ENCODE measurements at places on chromosomes 6 and 20.

- DNase-seq = no peak
These were observed 156.9 kb downstream of the MAFB start for GRCh38 chr20:40532103-40532502.

GRCh38 chr6:72748759-72749158 lies 126.9 kb downstream of the KCNQ5 start:
- DNase-seq = no peak

GRCh38 chr20:54200487-54201267 lies 7.2 kb upstream of the PFDN4 start:
- DNase-seq = no peak

DNA sequence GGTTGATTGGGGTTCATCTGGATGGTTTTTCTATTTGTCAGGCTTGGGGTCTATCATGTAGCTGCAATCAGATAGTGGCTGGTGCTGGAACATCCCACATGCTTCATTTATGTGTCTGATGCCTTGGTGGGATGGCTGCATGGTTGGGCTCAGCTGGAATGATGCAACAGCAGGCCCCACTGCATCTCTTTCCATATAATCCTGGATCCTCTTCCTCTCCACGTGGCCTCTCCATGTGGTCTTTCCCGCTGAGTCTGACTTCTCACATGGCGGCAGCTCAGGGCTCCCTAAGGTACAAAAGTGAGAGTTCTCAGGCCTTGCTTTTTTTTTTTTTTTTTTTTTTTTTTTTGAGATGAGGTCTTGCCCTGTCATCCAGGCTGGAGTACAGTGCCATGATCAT lies 65.0 kb upstream of the SUPT3H start:
- no peak for DNase-seq

DNA sequence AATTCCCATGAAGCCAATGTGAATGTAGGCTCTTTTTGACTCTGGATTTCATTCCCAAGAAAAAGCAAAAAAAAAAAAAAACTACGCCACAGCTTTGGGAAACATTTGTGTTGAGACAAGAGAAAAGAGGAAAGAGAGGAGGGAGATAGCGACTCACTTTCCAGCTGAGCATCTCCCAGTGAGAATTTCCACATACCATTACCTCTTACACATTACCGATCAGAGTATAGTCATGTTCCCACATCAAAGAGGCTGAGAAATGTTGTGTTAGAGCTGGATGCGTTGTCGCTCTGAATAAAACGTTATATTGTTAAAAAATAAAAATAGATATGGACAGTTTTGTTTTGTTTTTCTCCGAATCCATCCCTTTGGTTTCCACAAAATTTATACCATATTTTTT lies 1019.3 kb upstream of the ADGRB3 start:
- no peak for DNase-seq

DNA sequence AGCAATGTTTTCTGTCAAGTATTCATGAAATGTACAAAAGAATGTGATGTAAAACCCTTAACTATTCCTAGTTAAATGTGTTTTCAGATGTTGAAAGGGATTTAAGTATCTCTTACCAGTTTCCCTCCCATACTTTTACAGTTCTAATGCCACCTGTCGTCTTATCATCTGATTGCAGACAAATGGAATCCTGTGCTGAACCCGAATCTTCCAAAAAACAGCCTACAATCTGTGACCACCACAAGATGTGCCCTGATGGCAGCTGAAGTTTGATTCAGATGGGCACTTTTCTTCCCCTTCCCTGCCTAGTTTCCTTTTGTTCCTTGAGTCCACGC lies 1.9 kb downstream of the TOMM6 start:
- no peak for DNase-seq

GRCh38 chr6:168574075-168574698 lies 133.2 kb downstream of the SMOC2 start:
- DNase-seq = no peak

GRCh38 chr6:16425881-16426615 lies 187.7 kb downstream of the GMPR start:
- DNase-seq = no peak

- no peak for DNase-seq
These were observed 19.4 kb upstream of the SDHAF4 start for GRCh38 chr6:70547313-70547712.

- DNase-seq = no peak
These were observed 12.5 kb downstream of the ENTPD6 start for GRCh38 chr20:25207960-25208534.

DNA sequence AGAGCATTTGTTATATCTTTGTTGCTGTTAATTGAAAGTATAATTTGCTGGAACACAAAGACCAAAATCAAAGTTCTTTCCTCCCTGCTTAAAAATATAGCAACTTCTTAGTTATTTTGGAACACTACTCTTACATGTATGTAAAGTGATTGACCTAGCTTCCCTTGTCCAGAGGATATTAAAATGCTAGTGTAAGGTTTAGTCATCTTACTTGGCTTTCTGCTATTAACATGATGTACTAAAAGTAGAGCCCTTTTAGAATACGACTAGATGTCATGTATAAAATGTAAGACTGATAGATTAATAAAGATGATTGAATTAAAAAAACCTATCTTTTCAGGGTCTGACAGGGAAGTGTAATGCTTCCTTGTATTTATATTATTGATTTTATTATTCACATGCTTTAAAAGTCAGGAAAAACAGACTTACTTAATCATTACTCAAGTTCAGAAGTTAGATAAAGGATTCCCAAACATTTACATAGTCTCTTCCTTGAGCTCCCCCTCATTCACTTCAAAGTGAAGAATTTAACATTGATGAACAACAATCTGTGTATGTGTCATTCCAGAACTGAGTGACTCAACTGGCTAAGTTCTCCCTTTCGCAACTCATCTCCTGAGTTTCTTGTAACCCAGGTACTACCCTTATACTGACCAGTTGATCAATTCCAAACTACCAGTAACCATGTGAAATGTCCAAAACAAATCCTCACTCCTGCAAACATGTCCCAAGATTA lies 50.9 kb downstream of the BTBD9 start:
- DNase-seq = no peak

DNA sequence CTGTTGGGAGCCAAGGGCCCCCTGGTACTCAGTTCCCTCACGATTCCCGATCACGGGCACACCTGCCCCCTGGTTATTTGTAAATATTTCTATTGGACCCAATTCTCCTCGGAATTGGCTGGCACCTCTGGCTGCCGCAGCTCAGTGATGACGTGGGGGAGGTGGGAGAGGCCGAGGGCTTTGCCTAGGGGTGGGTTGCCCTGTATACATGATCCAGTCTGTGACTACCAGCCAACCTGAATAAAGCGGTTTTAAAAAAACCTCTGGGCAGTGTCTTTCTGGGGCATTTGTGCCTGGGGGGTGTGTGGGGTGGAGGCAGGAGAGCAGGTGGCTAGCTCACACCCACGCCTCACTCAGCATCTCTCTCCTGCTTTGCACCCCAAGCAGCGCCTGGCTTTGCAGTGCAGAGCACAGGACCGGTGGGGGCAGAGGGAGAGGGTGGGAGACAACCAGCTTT lies 42.2 kb downstream of the VSTM2L start:
- DNase-seq = no peak

- DNase-seq = no peak
These were observed 80.8 kb upstream of the RBM24 start for GRCh38 chr6:17200395-17200794.

- no peak for DNase-seq
These were observed 62.7 kb downstream of the SLX4IP start for GRCh38 chr20:10497791-10498190.

DNA sequence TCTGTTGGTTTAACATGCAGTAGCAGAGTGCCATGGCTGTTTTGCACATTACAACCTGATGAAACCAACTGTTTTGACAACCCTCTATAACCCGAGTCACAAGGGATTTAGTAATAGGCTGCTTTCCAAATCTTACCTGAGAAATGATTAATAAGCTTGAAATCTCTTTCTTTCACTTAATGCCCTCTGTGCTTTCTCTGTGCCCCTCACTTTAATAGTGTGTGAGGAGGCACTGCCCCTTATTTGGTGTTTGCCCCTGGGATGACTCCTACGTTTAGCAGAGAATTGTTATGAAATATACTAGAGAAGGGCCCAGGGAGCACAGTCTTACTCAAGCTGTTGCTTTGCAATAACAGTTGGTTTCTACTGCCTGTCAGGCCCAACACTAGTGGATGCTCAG lies 31.0 kb upstream of the PTCHD4 start:
- DNase-seq = no peak

DNA sequence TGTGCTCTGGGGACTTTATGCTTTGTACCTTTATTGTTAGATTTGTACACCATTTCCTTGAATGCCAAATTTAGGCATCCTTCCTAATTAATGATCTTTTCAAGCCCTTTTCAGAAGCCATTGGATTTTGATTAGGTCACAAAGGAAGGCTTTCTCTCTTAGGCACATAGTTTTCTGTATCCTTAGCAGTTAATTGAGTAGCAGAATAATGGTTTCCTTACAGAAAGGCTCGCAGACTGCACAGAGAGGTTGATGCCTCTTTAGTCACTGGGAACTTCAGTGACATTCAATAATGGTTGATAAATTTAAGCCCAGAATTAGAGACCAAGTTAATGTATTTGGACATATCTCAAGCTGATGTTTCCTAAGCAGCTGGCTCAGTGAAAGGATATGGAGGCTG lies 139.1 kb upstream of the VGLL2 start:
- no peak for DNase-seq

DNA sequence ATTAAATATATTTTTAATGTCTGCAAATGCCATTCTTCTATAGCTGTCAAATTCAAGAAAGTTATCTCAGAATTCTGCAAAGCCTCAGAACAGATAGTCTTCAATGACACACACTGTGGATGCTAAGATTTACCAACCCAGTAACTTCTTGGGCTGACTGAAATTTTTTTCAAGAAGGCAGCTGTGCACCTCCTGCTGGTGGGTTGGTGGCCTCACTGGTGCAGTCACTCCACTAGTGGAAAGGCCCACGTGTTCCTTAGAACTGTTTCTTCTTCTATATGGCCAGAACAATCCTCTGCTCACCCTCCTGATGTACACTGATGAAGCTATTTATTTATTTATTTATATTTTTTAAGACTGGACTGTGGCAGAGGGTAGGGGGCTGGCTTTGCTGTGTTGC lies 28.1 kb upstream of the MTCL3 start:
- DNase-seq = no peak

DNA sequence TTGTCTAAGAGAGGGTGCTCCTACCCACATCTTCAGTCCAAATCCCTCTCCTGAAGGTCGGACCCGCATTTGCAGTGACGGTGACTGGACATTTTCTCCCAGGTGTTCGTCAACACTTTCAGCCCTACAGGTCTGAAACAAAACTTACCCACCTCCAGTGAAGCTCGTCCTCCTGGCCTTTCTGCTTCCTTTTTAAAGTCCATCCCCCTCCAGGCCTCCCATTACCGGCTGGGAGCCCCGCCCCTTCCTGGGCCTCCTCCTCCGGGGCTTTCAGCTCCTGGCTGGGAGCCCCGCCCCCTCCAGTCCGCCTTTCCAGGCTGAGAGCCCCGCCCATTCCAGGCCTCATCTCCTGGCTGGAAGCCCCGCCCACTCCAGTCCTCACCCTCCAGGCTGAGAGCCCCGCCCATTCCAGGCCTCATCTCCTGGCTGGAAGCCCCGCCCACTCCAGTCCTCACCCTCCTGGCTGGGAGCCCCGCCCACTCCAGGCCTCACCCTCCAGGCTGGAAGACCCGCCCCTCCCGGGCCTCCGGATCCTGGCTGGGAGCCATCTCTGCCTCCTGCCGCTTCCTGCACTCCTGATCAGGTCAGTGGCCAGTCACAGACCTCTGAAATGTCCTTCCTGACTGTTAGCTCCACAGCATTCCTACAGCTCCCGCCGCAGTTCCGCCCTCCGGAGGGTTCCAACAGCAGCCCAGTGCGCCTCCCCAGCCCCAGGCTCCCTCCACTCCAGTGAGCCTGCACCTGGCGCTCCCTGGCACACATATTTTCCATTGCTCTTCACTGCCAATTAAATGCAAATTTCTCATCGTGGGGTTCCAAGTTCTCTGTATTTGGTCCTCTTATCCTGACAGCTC lies 98.5 kb downstream of the LY86 start:
- no peak for DNase-seq

GRCh38 chr20:1940581-1940980 lies 45.4 kb downstream of the SIRPA start:
- no peak for DNase-seq

DNA sequence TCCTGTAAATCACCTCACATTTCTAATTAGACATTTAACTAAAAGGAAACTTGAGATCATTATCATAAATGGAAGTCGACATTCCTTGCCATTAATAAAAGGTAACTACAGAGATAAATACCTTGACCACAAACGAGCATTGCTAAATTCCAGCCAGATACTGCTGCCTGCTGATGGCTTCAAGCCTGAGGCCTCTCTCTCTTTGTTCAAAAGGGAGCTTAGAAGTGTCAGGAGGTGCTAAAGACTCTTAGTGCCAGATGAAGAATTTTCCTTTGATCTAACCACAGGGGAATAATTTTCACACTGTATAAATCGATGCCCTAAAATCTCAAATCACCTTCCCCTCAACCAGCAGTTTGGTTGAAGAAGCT lies 248.2 kb upstream of the PMEPA1 start:
- DNase-seq = no peak

GRCh38 chr6:85462673-85463072 lies 12.8 kb downstream of the NT5E start:
- DNase-seq = no peak

- DNase-seq = no peak
These were observed 19.4 kb downstream of the PKIG start for GRCh38 chr20:44601801-44602204.

DNA sequence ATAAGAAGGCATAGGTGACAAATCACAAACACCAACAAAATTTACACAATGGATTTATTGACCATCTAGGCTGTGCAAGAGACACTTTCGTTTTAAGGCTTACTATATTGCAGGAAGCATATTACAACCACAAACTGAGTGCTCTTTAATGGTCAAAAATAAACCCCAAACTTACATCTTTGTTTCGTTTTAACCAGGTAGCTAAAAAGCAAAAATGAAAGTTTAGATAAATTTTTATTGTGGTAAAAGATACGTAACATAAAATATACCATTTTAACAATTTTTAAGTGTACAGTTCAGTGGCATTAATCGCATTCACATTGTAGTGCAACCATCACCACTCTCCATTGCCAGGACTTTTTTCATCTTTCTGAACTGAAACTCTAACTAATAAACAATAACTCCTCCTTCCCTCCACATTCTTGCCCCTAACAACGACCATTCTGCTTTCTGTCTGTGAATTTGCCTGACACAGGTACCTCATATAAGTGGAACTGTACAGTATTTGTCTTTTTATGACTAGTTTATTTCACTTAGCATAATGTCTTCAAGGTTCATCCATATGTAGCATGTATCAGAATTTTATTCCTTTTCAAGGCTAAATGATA lies 32.3 kb upstream of the DUSP22 start:
- no peak for DNase-seq

DNA sequence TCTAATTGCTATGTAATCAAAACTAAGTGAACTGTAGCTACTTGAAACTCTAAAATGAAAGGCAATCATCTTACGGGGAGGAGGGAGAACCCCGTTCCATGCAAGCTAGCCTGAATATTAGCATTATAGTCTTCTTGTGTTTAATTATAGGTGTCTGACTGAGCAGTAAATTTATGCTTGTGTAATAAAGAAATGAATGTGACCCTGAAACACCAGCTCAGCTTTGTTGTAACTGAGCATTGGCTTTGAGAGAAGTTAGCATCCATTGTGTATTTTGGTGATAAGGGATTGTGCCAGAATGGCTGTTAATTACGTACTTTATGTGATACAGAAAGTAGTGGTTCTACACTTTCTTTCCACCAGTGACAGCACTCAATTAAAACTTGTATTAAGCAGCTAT lies 86.9 kb downstream of the QKI start:
- no peak for DNase-seq

Data from stimulated activated CD4-positive, alpha-beta T cell treated with anti-CD3 and anti-CD28 coated beads, Interleukin-1b, Interleukin-23, amount 100 ng/mL, for 24 hours (primary cell).